ENCODE measurements at places on chromosomes 2 and 18.

DNA sequence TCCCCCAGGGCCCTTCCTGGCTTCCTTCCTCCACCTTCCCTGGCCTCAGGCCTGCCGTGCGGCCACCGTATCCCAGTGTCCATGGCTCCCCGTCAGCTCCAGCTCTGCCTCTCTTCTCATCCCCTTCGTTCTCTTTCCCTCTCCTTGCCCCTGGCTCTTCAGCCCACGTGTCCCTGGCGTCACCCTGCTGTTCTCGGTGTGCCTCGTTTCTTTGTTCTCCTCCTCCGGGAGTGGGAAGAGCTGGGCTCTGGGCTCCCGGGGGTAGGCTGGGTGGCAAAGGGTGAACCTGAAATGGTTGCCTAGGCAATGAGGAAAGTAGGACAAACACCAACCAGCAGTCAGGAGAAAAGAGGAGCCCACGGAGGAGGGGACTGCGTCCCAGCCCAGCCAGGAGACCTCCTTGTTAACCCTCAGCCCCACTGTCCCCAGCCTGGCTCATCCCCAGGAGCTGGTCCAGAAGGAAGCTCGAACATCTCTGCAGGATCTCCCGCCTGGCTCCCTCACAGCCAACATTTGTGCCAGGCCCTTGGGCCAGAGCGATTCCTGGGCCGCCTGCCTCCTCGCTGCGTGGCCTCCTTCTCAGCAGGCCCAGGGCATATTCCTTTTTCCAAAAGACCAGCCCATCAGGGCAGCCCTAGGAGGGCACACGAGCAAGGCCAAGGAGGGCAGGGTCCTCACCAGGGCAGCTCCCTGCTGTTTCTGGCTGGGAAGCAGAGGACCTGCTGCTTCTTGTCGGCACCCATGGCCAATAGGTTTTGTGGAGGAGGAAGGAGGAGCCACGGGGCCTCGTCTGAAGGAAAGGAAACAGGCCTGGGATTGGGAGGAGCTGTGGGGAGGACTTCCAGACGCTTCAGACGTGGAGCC lies 30.9 kb upstream of the DNMT3A start:
- no peak for DNase-seq
- no peak overlapping the region for H3K27ac ChIP-seq
- H3K4me3 ChIP-seq: no peak overlapping the region
- no peaks in the 10 kb centered on the region for H3K27me3 ChIP-seq
- no peaks in the 10 kb centered on the region for H3K36me3 ChIP-seq

DNA sequence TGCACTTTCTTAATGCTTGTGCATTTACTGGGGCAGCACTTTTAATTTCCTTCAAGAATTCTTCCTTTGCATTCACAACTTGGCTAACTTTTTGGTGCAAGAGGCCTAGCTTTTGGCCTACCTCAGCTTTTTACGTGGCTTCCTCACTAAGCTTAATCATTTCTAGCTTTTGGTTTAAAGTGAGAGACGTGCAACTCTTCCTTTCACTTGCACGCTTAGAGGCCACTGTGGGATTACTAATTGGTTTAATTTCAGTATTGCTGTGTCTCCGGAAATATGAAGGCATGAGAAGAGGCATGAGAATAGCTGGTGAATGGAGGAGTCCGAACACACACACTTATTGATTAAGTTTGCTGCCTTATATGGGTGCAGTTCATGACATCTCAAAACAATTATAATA lies 354.1 kb downstream of the DLGAP1 start:
- H3K4me3 ChIP-seq: no peak overlapping the region
- no peaks in the 10 kb centered on the region for H3K36me3 ChIP-seq
- no peak for DNase-seq
- H3K27me3 ChIP-seq: no peaks in the 10 kb centered on the region
- no peak overlapping the region for H3K27ac ChIP-seq
- no peaks in the 10 kb centered on the region for H3K4me1 ChIP-seq

DNA sequence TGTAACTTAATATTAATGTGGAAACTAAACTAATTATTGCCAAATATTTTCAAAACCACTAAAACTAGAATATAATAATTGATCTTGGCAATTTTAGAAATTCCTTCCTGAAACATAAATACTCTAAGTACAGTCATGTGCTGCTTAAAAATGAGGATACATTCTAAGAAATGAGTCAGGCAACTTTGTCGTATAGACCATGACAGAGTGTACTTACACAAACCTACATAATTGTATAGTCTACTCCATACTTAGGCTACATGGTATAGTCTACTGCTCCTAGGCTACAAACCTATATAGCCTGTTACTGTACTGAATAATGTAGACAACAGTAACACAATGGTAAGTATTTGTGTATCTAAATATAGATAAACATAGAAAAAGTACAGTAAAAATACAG lies 27.6 kb downstream of the FEZ2 start:
- H3K4me3 ChIP-seq: no peak overlapping the region
- H3K27ac ChIP-seq: no peak overlapping the region
- DNase-seq: no peak

- H3K36me3 ChIP-seq: no peaks in the 10 kb centered on the region
- no peak overlapping the region for H3K27ac ChIP-seq
- H3K4me3 ChIP-seq: no peak overlapping the region
- H3K27me3 ChIP-seq: no peaks in the 10 kb centered on the region
- DNase-seq: no peak
- peaks cover 32% of the 10 kb centered on the region for H3K4me1 ChIP-seq
These were observed 179.0 kb downstream of the SMAD7 start for GRCh38 chr18:48771641-48772375.

- no peaks in the 10 kb centered on the region for H3K27me3 ChIP-seq
- H3K27ac ChIP-seq: no peak overlapping the region
- H3K36me3 ChIP-seq: no peaks in the 10 kb centered on the region
These were observed 13.8 kb downstream of the GRHL1 start for GRCh38 chr2:9965119-9965822.

GRCh38 chr18:66548747-66549146 lies 55.1 kb downstream of the CDH19 start:
- no peaks in the 10 kb centered on the region for H3K27me3 ChIP-seq
- no peaks in the 10 kb centered on the region for H3K36me3 ChIP-seq
- no peak overlapping the region for H3K27ac ChIP-seq
- no peaks in the 10 kb centered on the region for H3K4me1 ChIP-seq
- peak; percentile 20 for DNase-seq

DNA sequence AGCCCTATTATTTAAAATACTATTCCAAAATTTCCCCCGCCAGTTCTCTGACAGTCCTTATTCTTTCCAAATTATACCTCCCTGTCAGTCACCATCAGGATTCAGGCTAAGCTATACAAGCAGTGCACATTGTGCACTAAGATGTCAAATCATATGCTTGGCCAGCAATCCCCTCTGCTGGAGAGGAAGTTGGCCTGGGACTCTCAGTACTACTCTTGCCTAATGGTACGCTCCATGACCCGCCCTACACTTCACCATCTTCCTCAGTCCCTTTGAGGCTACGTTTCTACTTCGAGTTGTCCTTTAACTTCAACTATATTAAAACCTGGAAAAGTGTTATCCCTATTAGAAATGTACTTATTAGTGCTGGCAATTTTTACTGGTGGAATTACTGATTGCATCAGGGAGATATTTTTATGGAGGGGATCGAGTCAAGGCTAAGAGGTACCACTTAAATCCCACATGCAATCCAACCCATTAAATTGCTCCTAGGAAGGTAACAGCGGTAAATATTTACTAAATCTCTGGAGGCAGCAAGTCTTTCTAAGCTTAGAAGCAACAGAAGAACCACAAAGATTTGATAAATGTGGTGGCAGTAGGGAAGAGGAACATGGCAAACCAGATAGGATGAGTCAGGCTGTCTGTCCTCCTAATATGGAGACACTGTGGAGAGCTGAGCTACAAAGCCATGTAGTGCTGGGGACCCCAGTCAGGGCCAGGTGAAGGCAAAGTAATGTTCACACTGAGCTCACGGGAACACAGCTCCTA lies 2.7 kb downstream of the USP40 start:
- DNase-seq: no peak
- H3K27ac ChIP-seq: no peak overlapping the region
- no peaks in the 10 kb centered on the region for H3K4me1 ChIP-seq
- peaks cover 4% of the 10 kb centered on the region for H3K36me3 ChIP-seq

- H3K27me3 ChIP-seq: peaks cover 14% of the 10 kb centered on the region
- no peaks in the 10 kb centered on the region for H3K36me3 ChIP-seq
- H3K4me3 ChIP-seq: no peak overlapping the region
These were observed 61.3 kb upstream of the ITSN2 start for GRCh38 chr2:24421668-24422067.

DNA sequence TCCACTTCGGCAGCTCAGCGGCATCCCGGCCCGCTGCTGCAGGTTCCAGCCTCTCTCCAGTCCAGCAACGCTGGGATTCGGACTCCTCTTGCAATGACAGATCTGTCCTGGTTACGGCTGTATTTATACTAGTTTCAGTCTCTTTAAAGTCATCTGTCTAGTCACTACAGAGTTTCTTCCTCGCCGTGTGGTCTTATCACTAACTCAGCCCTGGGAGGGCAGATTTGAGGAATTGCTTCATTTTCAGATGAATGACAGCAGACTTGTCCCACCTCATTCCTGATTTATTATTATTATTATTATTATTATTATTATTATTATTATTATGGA lies 2.2 kb downstream of the KLHL29 start:
- no peak for DNase-seq
- peaks cover 85% of the 10 kb centered on the region for H3K27me3 ChIP-seq
- no peaks in the 10 kb centered on the region for H3K4me1 ChIP-seq

- no peak overlapping the region for H3K27ac ChIP-seq
- H3K4me1 ChIP-seq: no peaks in the 10 kb centered on the region
- no peak overlapping the region for H3K4me3 ChIP-seq
- no peak for DNase-seq
- no peaks in the 10 kb centered on the region for H3K27me3 ChIP-seq
These were observed 167.8 kb upstream of the FOSL2 start for GRCh38 chr2:28224648-28225472.

DNA sequence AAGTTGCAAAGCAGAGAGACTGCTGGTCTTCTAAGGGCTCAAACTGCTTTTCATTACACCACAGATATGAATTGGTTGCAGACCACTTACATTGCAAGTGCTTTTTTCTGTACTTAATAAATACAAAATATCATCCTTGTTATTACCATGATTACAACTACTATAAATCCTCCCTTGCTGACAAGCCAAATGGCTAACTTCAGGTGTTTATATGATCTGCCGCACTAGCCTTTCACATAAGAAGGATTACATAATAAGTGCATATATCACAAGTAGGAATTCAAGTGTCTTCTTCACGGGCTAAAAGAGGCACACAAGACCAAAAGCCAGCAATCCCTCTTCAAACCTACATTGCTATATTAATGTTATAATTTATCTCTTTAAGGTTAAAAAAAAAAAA lies 373.0 kb downstream of the ZEB2 start:
- H3K4me1 ChIP-seq: peaks cover 8% of the 10 kb centered on the region
- H3K27ac ChIP-seq: no peak overlapping the region
- H3K4me3 ChIP-seq: no peak overlapping the region
- H3K36me3 ChIP-seq: no peaks in the 10 kb centered on the region

- no peak for DNase-seq
- peaks cover 11% of the 10 kb centered on the region for H3K27me3 ChIP-seq
These were observed 11.8 kb upstream of the DUSP2 start for GRCh38 chr2:96156926-96157648.

- H3K4me3 ChIP-seq: no peak overlapping the region
- no peak overlapping the region for H3K27ac ChIP-seq
- H3K4me1 ChIP-seq: peaks cover 12% of the 10 kb centered on the region
- no peaks in the 10 kb centered on the region for H3K27me3 ChIP-seq
- no peaks in the 10 kb centered on the region for H3K36me3 ChIP-seq
These were observed 832.8 kb upstream of the ID2 start for GRCh38 chr2:7849027-7849426.
